ENCODE measurements at places on chromosomes 6 and 20.

DNA sequence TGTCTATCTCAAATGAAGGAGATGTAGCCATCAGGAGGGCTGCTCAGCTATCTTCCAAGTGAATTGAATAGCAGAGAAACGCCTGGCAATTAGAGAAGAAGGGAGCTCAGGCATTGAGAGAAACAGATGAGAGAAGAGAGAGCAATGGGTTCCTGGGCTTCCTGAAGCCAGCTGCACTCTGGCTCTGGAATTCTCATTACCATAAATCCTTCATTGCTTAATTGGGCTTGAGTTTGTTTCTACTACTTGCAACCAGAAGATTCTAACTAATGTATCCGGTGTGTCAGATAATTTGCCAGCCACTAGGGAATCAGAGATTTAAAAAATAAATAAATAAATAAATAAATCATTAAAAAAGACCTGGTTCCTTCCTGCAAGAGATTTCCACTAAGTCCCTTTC is 25.0 kb upstream of the CDKAL1 start:
- no peak for DNase-seq

DNA sequence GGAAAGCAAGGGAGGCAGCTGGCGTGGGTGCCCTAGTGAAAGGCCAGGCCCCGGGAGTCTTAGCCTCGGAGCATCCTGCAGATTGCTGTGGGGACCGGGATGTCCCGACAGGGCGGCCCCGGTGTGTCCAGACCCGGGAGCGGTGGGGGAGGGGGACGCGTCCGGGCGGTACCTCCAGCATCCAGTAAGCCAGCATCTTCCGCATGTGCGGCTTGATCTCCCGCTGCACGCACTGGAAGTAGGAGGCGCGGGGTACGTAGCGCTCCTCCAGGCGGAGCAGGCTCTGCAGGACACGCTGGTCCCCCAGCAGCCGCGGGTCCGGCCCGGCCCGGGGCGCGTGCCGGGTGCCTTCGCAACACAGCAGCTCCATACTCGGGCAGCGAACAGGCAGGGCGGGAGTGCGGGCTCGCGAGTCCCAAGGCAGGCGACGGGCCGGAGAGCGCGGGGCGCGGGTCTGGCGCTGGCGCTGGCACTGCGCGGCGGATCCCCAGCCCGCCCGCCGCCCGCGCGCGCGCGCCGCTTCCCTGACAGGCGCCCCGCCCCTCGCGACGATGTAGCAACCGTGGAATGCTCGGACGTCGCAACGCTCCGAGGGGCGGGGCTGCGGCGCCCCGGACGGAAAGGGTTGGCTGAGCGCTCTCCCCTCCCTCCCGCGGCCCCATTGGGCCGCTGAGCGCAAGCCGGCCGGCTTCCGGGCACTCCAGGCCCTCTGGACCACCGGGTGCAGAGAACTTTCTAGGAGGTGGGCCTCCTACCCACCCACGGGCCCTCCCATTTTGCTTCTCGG is at the start of gene CCND3:
Gene CCND3 (minus strand): TSS at position 529 of the 787 bp plus-strand sequence. CDS start 159 bp downstream, at position 370.
- DNase-seq = peak; percentile 54

- no peak for DNase-seq
Observed at GRCh38 chr20:63915471-63915870, 20.5 kb downstream of the DNAJC5 start.

DNA sequence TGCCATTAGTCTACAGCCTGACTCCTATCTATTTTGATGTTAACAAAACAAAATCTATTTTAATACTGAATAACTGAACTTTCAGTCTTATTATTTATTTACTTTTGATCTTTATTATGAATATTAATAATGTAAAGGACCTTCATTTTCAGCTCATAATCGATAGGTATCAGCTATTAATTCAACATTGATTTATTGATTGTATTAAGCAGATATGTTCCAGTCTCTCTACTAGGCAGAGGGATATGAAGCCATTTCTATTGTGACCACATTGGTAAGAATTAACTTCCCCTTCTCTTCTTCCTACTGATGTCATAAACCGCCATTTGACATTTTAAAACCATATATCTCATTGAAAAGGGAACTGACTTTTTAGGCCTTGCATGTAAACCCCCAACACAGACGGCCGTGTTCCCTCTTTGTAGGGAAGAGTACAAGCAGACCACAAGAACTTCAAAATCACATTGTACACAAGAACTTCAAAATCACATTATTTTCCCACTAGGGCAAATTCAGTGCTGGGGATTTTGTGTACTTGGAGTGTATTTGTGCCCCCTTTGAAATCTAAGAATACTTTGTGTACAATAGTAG is 69.5 kb upstream of the FABP7 start:
- no peak for DNase-seq

DNA sequence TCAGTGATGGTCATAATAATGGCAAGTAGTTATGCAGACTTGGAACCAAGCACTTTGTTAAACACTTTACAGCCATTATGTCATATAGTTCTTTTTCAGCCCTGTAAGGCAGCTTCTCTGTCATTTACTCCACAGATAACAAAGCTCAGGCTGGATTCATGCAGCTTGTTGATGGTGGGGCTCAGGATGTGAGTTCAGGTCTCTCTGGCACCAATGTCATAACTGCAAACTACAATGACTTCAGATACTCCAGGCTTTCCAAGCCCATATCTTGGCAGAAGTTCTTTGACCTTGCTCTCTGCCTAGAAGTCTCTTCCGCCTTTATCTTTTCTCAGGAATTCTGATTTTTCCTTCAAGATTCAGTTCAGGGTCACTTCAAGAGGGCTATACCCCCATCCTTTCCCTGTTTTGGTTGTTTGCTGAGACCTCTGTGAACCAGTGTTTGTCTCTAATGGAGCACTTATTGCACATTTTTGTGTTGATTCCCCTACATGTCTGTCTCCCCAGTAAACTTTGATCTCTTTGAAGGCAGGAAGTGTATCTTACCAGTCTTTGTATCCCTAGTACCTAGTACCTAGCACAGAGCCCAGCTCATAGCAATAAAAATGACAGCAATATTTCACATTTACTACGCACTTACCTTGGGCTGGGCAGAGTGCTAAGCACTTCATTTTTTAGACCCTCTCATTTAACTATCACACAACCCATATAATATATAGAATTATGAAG is 19.7 kb upstream of the EFHC1 start:
- no peak for DNase-seq

- no peak for DNase-seq
Observed at GRCh38 chr6:84469144-84469543, 241.7 kb upstream of the CEP162 start.

DNA sequence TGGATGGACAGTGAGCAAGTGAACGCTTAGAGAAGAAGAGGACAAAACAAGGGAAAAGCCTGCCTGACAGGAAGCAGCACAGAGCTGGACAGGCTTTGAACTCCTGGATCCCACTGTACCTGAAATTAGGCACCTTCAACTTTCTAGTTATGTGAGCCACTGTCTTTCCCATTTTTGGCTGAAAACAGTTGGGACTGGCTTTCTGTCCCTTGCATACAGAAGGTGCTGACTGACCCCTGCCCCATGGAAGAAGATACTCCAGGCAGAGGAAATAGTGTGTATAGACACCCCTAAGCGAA is 122.8 kb downstream of the CEBPB start:
- no peak for DNase-seq

DNA sequence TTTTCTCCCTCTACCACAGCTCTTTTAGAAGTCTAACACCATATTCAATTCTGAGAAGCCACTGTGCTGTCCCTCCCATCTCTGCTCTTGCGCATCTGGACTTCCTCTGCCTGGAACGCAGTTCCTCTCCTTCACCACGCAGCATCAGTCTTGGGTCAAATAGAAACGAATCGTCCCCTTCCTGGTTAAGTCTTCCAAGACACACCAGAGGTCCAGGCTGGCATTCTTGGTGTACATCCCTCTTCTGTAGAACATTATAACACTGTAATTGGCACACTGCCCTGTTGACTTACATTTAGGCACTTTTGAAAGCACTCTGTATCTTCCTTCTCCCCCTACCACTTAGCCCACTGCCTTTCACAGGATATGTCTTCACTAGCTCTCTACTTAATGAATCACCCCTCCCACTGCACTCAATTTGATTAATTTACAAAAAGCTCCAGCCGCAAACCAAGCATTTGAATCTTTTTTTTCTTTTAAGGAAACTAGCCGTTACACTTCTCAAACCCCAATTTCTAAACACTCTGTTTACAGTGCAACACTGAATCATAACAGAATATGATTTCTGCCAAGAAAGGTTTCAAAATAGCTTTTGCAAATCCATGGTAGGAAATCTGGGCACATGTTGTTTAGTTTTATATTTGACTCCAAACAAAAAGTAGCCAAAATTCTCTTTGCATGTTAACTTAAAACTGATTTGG is 140.8 kb upstream of the CARMIL1 start:
- DNase-seq = peak; percentile 13

DNA sequence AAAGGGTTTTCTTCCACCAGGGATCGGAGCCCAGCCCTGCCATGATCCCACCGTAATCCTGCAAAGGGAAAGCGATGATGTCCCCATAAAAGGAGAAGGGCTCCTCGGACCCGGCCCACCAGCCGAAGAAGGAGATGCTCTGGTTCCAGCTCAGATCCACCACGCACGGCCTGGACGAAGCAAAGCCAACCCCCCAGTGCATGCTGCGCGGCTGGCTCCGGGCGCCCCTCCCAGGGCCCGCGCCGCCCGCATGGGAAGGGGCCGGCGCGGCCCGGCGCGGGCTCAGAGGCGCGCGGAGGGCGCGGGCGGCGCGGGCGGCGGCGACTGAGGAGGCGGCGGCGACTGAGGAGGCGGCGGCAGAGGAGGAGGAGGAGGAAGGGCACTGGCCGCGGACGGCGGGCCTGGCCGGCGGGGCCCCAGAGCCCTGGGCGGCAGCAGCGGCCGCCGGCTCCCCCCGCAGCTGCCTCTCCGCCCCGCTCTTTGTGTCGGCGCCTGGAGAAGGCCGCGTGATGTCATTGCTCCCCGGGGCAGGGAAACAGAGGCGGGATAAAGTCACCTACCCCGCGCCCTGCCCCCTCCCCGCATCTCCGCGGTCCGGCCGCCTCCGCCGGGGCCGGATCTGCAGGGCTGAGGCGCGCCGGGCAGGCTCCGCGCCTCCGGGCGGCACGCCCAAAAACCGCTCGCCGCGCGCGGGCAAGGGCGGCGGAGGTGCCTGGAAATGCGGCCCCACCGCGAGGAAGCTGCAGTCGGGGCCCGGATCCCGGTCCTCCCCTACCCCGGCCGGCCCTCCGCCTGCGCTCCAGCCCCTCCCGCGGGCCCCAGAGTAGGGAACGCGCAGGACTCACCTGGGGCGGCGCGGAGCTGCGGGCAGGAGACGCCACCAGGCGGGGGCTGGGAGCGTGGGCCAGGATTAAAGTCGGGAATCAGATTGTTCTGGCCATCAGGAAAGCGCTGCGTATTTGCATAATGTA is at the start of gene FAXC:
Gene FAXC (minus strand): TSS at position 504 of the 971 bp plus-strand sequence. CDS start 302 bp downstream, at position 202.
- no peak for DNase-seq

GRCh38 chr20:47231382-47232039 is 125.0 kb downstream of the ZMYND8 start:
- no peak for DNase-seq

DNA sequence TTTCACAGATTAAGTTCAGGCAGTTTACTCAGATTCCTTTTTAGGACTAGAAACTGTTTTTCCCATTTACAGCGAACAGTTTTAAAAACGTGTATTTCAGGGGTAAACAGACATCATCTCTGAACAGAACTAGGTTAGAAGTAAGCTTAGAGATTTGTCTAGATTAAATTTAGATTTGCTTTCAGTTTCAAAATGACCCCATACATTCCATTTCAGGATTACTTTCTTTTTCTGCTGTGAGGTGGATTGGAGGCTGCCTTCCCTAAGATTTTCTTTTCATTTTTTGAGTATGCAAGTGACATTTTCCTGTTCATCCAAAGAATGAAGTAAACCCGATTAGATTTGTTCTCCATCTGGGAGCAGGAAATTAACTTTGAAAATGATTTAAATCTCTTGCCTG is 747.2 kb downstream of the KHDRBS2 start:
- DNase-seq = no peak

- no peak for DNase-seq
Observed at GRCh38 chr6:126672649-126673048, 332.7 kb downstream of the CENPW start.

GRCh38 chr6:143804835-143805239 is 38.3 kb upstream of the LTV1 start:
- no peak for DNase-seq

DNA sequence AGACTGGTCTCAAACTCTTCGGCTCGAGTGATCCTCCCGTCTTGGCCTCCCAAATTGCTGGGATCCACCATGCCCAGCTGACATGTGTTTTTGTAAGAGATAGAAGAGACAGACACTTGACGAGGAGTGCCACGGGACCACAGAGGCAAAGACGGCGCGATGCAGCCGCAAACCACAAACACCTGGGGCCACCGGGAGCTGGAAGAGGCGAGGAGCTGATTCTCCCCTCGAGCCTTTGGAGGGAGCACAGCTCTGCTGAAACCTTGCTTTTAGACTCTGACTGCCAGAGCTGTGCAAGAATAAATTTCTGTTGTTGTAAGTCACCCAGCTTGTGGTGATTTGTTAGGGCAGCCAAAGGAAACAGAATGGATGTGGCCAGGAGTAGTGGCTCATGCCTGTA is 46.9 kb downstream of the TFAP2C start:
- no peak for DNase-seq

- DNase-seq = no peak
Observed at GRCh38 chr6:157996201-157996712, 14.6 kb downstream of the SYNJ2 start.

GRCh38 chr20:62312662-62312977 is 9.8 kb downstream of the ADRM1 start:
- DNase-seq = no peak

DNA sequence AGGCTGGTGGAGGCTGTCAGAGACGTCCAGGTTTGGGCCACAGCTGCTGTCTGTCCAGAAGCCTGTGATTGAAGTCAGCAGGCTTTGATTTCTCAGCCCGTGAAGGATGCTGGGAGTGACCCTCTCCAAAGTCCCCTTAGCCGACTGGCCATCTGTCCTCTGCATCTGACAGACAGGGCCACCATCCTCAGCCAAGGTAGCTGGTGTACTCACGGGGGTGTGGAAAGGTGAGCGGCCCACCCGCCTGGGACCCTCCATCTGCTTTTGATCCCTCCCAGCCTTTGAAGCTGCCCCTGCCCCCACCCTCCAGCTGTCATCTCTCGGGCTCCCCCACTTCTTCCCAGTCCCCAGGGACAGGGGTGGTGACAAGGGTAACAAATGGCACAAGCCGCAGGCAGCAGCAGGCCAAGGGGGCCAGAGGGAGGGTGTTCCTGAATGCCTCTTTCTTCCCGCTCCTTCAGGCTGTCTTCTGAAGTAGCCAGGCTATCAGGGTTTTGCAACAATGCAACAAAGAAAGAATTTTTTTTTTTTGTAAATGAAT is 84.4 kb downstream of the EYA2 start:
- no peak for DNase-seq
